ENCODE measurements at places on chromosomes 2 and 18.

DNA sequence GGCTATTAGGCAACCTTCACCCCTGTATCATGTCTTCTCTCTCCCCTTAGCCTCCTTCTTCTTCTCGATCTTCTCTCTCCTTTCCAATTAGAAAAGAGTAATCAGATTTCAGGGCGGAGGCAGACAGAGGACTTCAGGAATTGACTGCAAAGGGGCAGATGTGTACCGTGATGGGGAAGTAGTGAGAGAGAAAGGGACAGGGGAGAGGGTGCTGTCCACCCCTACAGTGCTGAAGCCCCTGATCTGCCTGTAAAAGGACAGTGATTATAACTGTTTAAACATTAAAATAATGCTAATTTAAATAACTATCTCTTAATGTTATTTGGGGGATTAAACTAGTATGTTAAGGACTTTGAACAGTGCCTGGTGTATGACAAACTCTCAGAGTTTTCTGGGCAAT is 178.5 kb downstream of the ACTR3 start:
- no peaks in the 10 kb centered on the region for H3K36me3 ChIP-seq
- no peaks in the 10 kb centered on the region for H3K27me3 ChIP-seq
- no peak overlapping the region for H3K27ac ChIP-seq
- DNase-seq, result no peak

DNA sequence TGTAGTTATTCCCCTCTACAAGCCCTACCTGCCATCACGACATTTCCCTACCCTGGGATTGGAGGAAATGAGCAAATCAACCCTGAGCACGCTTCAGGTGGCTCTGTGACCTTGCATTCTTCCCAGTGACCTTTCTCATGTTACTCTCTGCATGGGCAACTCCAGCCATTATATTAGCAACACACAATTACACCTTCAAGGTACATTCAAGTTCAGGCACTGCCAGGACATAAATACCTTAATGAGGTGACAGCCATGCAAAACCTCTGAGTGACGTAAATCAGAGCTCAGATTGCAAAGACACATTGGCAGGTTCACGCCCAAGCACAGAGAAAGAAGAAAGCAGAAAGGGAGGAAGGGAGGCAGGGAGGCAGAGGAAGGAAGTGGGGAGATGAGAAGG is 68.7 kb upstream of the ALK start:
- no peak for DNase-seq
- no peak overlapping the region for H3K27ac ChIP-seq
- no peak overlapping the region for H3K4me3 ChIP-seq
- H3K36me3 ChIP-seq, result no peaks in the 10 kb centered on the region

DNA sequence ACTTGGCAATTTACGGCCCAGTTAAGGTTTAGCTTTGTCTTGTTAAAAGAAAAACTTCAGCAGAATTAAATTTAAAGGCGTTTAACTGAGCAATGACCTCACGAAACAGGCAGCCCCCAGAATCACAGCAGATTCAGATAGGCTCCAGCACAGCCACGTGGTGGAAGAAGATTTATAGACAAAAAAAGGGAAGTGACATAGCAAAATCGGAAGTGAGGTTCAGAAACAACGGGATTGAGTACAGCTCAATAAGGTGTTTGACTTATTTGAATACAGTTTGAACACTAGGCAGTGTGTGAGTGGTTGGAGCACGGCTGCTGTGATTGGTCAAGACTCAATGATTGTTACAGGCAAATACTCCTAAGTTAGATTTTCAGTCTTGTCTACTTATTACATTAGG is 79.8 kb downstream of the MOGAT1 start:
- peaks cover under 1% of the 10 kb centered on the region for H3K4me1 ChIP-seq
- H3K36me3 ChIP-seq, result no peaks in the 10 kb centered on the region
- DNase-seq, result no peak
- no peaks in the 10 kb centered on the region for H3K27me3 ChIP-seq
- H3K27ac ChIP-seq, result no peak overlapping the region

- no peak for DNase-seq
- H3K4me3 ChIP-seq, result peak within 1 kb of the TSS; percentile 100
- H3K27ac ChIP-seq, result peak within 1 kb of the TSS; percentile 72
- H3K36me3 ChIP-seq, result no peaks in the 10 kb centered on the region
- peaks cover 12% of the 10 kb centered on the region for H3K4me1 ChIP-seq
Observed at GRCh38 chr18:12657684-12658425, at the start of gene SPIRE1. SPIRE1 (minus strand) TSS chr18:12658107; CDS start chr18:12657866, 241 bp downstream.

GRCh38 chr2:56132138-56132537 is 51.7 kb upstream of the CCDC85A start:
- no peaks in the 10 kb centered on the region for H3K4me1 ChIP-seq
- no peak overlapping the region for H3K4me3 ChIP-seq
- DNase-seq, result no peak

GRCh38 chr2:15595936-15596335 is 4.3 kb downstream of the DDX1 start:
- peaks cover 71% of the 10 kb centered on the region for H3K36me3 ChIP-seq
- DNase-seq, result no peak
- H3K27me3 ChIP-seq, result no peaks in the 10 kb centered on the region
- no peak overlapping the region for H3K27ac ChIP-seq
- no peak overlapping the region for H3K4me3 ChIP-seq
- H3K4me1 ChIP-seq, result peaks cover 5% of the 10 kb centered on the region

GRCh38 chr2:207296265-207296948 is 130.7 kb upstream of the KLF7 start:
- no peaks in the 10 kb centered on the region for H3K4me1 ChIP-seq
- H3K36me3 ChIP-seq, result no peaks in the 10 kb centered on the region
- DNase-seq, result no peak
- no peaks in the 10 kb centered on the region for H3K27me3 ChIP-seq
- no peak overlapping the region for H3K27ac ChIP-seq

DNA sequence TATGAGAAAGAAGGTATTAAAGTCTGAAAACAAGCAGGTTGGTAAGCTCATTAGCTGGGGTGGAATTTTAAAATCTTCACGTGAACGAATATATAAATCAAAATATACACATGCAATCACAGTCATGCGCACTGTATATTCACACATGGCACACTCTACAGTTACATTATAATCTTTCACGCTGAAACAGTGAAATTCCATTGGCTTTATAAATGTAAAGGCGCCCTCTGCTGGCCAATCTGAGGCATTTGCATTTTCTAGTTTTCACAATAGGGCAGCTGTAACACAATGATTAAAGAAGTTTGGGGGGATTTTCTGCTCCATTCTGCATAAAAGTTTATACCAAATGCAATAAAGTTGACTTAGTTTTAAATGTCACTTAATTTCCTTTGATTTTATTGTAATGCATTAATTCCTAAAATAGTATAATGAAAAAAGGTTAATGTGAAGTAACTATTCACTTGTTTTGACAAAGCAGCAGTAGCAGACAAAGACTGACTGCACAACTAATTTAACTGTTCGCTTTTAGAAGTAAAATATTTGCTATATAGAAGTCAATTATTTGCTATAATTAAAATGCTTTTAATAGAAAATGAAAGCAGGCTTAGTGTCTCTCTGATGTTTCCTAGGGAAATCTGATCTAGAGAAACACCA is 17.2 kb downstream of the IFIH1 start:
- H3K4me1 ChIP-seq, result peaks cover 14% of the 10 kb centered on the region
- DNase-seq, result no peak
- no peak overlapping the region for H3K4me3 ChIP-seq

- DNase-seq, result no peak
- no peak overlapping the region for H3K27ac ChIP-seq
- no peaks in the 10 kb centered on the region for H3K36me3 ChIP-seq
- H3K4me1 ChIP-seq, result peaks cover 25% of the 10 kb centered on the region
Observed at GRCh38 chr2:62309081-62309464, 113.2 kb downstream of the B3GNT2 start.

GRCh38 chr2:208074610-208075356 is 49.5 kb upstream of the PLEKHM3 start:
- H3K4me3 ChIP-seq, result no peak overlapping the region
- H3K36me3 ChIP-seq, result no peaks in the 10 kb centered on the region

DNA sequence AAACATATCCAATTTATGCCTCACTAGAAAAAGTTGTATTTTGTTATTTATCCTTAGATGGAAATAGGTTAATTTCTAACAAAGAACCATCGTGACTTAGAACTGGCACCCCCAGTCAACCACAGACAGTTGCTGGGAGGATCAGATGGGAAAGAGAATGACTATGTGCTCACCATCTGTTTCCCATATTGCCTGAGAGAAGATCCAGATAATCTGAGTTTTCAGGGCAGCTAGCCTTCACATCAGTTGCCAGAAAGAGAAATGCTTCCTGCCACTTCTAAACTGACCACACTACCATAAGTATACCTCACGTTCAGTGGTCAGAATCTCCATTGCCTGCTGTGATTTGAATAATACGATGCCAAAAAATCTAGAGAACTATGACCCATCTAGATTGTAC is 28.4 kb upstream of the NEB start:
- no peaks in the 10 kb centered on the region for H3K4me1 ChIP-seq
- H3K27me3 ChIP-seq, result no peaks in the 10 kb centered on the region
- DNase-seq, result no peak
- H3K27ac ChIP-seq, result no peak overlapping the region
- no peaks in the 10 kb centered on the region for H3K36me3 ChIP-seq
- H3K4me3 ChIP-seq, result no peak overlapping the region

DNA sequence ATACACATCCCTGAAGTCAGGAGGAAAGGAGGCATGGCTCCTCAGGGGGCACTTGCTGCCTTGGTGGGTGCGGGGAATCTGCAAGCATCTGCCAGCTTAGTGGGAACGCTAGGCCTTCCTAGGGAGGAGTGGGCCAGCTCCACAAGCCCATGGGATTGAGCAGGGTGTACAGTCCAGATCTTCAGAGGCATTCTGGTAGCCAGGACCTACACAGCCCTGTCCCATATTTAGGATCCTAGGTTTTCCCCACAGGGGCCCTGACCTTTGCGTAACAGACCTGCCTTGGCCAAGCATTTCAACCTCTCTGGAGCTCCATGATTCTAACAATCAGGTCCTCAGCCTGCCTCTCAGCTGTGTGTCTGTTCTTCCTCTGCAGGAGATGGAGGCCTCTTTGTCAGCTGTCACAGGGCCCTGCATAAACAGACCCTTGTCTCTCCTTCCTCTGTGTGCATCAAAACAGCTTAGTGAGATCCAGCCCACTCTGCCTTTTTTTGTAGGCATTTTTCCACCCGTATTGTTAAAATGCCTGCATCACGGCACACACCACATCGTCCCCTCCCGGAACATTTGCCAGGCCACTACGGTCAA is 140.2 kb upstream of the NDUFV2 start:
- H3K4me3 ChIP-seq, result no peak overlapping the region
- H3K27ac ChIP-seq, result peak overlapping the region; percentile 94
- no peaks in the 10 kb centered on the region for H3K27me3 ChIP-seq
- no peak for DNase-seq

- no peaks in the 10 kb centered on the region for H3K27me3 ChIP-seq
- H3K4me1 ChIP-seq, result peaks cover 3% of the 10 kb centered on the region
- H3K27ac ChIP-seq, result no peak overlapping the region
- DNase-seq, result no peak
- no peak overlapping the region for H3K4me3 ChIP-seq
Observed at GRCh38 chr18:65990174-65990690, 239.4 kb downstream of the CDH7 start.

DNA sequence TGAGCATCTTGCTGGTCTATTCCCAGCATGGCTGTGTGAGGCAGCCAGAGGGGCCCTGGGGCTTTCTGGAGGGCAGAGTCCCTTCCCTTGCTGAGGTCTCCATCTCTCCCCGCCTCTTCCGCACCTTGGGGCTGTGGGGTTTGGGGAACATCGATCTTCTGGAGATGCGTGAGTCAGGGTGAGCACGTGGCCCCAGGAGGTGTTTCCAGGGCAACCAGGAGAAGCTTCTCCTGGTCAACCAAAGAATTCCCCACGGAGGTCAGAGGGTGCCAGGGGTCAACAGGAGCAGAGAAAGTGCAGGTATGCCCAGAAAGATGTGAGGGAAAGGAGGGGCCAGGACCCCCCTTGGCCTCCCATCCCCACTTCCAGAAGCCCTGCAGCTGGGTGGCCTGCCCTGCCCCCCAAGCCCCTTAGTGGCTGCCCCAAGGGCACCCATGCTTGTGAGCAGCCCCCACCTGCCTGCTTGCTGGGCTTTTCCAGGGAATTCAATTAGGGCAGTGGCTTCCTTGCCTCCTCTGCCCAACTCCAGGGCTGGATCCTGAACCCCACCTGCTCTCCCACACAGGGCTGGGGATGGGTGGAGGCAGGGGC is 2.8 kb upstream of the PROM2 start:
- DNase-seq, result peak; percentile 24
- H3K4me1 ChIP-seq, result peaks cover 23% of the 10 kb centered on the region
- no peaks in the 10 kb centered on the region for H3K36me3 ChIP-seq
- no peak overlapping the region for H3K4me3 ChIP-seq
- H3K27me3 ChIP-seq, result no peaks in the 10 kb centered on the region
- H3K27ac ChIP-seq, result no peak overlapping the region

DNA sequence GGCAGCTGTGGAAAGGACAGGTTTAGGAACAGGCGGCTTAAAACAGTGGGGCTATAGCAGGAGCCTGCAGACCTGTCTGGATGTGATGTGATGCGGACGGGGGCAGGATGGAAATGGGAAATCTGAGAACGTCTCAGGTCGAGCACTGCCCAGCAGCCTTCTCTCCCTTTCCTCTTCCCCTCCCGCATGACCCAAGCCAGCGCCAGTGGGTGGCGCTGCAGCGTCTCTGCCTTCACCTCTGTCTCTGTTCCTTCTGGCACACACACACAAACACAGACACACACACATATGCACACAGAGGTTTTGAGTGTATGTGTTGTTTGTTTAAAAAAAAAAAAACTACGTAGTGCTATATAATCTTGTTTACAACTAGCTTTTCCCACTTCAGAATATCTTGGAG is 82.0 kb upstream of the SLC66A3 start:
- no peak overlapping the region for H3K27ac ChIP-seq
- no peaks in the 10 kb centered on the region for H3K27me3 ChIP-seq
- no peak for DNase-seq
- no peaks in the 10 kb centered on the region for H3K36me3 ChIP-seq
- H3K4me1 ChIP-seq, result no peaks in the 10 kb centered on the region

GRCh38 chr18:9919564-9920232 is 5.9 kb downstream of the VAPA start:
- DNase-seq, result no peak
- no peak overlapping the region for H3K4me3 ChIP-seq
- H3K4me1 ChIP-seq, result peaks cover 73% of the 10 kb centered on the region
- H3K27me3 ChIP-seq, result no peaks in the 10 kb centered on the region
- no peak overlapping the region for H3K27ac ChIP-seq

DNA sequence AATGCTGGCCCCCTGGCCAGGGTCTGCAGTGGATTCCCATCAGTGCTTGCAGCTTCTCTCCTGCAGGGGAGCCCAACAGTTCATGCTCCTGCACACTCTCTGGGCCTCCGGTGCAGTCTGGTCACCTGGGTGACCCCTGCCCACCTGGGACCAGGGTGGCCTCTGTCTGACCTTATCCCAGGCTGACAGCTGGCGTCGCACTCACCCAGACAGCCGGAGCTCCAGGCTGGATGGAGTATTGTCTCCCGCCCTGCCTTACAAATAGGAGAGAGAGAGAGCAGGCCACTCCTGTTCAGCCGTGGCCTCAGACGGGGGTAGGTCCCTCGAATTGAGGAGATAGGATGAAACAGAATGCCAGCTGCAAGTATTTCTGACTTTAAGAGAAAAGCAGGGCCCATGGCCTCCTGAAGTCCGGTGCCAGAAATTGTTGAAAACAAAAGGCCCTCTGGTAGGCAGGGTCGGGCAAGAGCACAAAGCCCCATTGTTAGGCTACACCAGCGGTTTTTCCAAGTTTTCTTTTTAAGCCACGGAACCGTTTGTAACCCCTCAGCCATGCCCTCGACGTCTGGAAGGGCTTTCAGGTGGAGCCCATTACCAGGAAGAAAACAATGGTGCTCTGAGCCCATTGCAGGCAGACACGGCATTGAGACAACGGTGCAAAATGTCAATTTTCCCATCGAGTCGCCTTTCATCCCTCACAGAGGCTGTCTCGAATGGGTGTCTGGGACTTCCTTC is 258.4 kb downstream of the BCL11A start:
- H3K27ac ChIP-seq, result no peak overlapping the region
- DNase-seq, result no peak
- no peaks in the 10 kb centered on the region for H3K27me3 ChIP-seq
- no peaks in the 10 kb centered on the region for H3K4me1 ChIP-seq
- no peaks in the 10 kb centered on the region for H3K36me3 ChIP-seq
